ENCODE measurements at places on chromosomes 12 and 14.
A peak's percentile ranks its signal among the peaks of the same experiment; 100 is the strongest.

GRCh38 chr12:16607906-16608775, 2.2 kb upstream of the LMO3 start:
- DNase-seq: no peak

DNA sequence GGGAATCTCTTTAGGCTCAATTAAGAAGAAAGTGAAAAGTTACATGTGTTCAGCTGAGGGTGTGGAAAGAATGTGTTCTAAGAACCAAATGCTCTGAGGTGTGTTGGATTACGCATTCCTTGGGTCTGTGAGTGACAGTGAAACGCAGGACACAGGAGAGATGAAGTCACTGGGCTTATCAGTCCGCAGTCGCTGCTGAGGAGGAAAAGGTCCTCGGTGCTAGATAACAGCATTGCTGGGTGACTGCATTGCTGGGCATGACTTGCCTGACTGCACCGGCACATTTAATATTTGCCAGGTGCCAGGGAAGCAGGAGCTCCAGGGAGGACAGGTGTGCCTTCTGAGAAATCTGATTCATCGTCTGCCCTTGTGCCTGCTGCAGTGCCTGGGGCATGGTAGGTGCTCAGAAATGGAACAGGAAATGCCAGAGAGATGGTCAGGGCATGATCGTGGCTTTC, 64.4 kb upstream of the FZD10 start:
- DNase-seq: no peak

- DNase-seq: no peak
Observed at GRCh38 chr12:104507672-104508071, 50.9 kb downstream of the CHST11 start.

- DNase-seq: no peak
Observed at GRCh38 chr12:116996093-116996492, 85.3 kb downstream of the FBXW8 start.

GRCh38 chr12:85152311-85152729, 116.2 kb downstream of the LRRIQ1 start:
- no peak for DNase-seq

DNA sequence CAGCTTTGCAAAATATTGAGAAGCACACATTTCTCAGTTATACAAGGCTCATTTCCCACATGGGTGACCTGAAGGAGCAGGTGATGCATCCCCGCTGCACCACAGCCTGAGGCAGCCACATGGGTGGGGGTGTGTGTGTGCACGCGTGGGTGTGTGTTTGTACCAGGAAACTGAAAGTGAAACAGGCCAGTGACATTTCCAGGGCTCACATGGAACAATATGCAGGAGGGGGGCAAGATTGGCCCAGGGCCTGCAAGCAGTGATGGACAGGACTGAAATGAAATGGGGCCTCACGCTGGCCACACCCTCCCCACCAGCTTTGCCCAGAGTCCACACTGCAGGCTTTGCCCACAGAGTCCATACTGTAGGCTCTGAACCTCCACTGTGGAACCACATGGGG, 154.2 kb upstream of the PARP11 start:
- peak; percentile 74 for DNase-seq

DNA sequence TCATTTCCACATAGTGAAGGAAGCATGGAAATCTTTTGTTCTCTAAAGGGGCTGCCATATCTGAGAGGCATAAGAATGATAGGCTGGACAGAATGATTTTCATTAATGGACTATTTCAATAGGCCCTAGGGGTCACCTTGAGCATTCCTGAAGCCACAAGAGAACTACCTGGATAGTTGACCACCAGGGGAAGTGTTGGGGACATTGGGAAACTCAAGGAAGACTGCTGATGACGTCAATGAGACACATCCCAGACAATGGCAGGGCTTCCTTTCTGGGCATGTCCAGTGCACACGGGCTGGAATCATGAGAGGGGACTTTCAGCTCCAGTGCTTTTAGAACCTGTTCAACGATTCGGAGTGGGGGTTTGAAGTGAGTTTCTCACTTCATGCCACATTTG, 48.8 kb upstream of the CHST11 start:
- no peak for DNase-seq

- no peak for DNase-seq
Observed at GRCh38 chr12:82479511-82479910, 121.2 kb downstream of the METTL25 start.

GRCh38 chr12:15544589-15544988, 222.3 kb downstream of the PTPRO start:
- no peak for DNase-seq

DNA sequence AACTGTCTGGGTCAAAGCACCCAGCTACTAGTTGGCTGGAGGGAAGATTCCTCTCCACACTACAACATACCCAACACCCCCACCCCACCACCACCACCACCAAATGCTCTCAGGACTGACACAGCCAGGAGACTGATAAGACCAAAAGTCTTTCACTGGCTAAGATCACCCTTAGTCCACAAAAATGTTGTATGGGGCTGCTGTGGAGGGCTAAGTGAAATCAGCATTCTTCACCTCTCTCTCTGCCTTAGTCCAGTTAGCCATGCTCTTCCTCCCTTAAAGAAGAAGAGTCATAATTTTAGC, 106.2 kb downstream of the NUAK1 start:
- DNase-seq: no peak

DNA sequence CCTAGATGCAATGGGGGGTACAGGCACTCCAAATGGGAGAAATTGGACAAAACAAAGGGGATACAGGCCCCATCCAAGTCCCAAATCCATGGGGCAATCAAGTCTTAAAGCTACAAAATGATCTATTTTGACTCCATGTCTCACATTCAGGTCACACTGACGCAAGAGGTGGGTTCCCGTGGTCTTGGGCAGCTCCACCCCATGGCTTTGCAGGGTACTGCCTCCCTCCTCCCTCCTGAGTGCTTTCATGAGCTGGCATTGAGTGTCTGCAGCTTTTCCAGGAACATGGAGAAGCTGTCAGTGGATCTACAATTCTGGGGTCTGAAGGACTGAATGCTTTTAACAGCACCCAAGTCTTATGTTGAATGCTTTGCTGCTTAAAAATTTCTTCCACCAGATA, 274.5 kb upstream of the LRIG3 start:
- no peak for DNase-seq

- DNase-seq: peak; percentile 78
Observed at GRCh38 chr14:91872517-91873470, 5.5 kb upstream of the TC2N start.

- no peak for DNase-seq
Observed at GRCh38 chr14:69376439-69376838, 21.7 kb downstream of the ERH start.

DNA sequence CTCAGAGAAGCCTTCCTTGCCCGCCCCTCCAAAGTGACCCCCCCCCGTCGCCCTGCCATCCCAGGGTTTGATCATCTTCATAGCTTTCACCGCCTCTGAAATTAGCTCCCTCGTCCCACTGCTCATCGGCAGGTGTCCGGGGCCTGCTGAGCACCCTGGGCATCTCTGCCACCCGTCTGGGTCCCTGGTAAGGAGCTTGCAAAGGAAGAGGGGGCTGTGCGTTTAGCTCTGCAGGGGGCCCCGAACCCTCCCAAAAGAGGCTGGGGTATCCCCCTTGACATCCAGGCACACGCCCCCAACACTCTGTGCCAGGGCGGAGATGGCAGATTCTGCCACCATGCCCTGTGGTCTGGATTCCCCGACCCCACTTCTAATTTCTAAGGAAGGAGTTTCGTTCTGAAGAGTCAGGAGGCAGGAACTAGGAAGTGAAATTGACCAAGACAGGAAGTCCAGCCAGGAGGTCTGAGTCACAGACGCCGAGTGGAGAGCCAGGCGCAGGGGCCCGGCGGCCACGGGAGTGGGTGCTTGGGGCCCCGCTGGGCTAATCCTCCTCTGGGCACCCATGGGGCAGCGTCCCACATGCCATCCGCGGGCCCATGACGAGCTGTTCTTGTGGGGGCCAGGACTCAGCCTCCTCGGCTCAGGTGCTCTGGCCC, 95.7 kb downstream of the RFLNA start:
- DNase-seq: no peak

- no peak for DNase-seq
Observed at GRCh38 chr14:105862581-105863239, 336.3 kb downstream of the TMEM121 start.

DNA sequence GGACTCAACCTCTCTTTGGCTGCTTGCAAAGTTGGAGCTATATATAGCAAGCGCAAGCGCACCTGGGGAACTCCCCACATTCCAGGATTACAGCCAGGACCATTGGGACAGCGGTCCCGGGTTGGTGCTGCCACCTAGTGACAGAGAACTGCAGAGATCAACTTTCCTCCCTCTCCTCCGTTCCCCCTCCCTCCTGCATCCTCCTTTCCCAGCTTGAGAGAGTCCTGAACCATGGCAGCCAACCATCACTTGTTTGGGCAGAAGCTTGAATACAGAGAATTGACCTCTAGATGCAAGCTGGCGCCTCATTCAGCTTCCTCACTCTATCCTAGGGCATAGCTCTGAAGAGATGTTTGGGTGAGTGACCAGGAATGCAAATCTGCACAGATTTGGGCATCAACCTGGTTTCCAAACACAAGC, 17.4 kb upstream of the FLVCR2 start:
- peak; percentile 45 for DNase-seq

DNA sequence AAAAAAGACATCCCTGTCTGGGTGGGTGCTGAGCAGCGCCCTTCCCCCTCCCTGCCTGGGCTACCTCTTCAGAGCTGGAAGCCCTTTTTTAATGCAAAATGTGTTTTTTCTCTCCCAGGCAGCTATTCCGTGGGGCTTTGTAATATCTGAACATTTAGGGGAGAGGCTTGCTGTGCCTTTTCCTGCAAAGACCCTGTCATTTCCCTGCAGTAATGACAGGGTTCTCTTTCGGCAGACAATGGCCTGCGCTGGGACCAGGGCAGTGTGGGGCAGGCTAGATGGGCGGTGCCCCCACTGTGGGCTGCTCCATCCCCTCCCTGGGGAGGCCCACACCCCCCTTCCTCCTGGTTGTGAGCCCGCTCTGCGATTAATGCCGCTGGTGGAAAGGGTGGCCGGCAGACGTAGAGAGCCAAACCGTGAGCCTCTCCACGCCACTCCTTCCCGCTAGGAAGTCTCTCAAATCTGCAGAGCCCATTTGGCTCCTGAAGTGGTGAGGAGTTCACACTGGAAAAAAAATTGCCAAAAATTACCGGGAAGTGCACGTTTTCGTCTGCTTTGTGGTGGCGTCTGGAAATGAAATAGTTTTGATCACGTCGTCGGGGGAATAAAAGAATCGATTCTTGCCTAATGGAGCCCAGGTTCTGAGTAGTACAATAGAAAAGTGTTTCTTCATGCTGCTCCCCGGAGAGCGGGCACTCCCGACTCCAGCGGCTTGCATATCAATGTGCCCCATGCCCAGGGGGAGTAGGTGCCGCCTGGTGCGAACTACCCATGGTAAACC, 31.5 kb downstream of the KIF26A start:
- DNase-seq: no peak

DNA sequence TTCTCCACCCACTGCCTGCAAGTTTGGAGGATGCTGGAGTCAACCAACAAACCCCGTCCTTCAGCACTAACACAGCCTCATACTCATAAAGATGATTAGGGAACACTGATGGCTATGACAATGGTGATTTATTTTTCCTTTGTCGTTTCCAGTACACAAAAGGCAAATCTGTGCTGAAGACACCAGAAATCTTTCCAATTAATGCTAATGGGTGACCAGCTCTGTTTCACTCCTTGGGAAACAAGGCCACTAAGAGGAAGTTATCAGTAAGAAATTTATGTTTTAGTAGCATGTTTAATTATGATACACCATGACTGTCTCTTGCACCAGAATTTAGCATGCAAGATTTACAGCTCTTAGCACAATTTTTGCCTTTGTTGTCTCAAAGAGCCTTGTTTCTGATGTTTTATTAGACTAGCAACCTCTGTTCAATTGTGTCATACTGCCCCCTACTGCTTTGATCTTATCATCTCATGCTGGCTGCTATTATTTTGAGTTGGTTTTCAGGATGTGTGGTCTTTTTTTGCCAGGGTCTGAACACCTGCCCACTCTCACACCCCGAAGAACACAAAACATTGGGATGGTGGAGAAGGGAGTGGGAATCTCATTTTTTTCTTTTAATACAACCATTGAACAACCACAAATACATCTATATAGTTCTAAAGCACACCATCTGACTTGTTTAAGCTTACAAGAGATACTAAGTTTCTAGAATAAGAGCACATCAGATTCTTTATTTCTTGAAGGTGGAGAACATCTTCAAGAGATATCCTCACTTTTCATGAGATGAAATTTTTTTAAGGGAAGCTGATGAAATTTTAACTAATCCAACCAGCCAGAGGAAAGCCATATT, 160.9 kb downstream of the SPTSSA start:
- no peak for DNase-seq

GRCh38 chr14:50734950-50735695, 67.0 kb upstream of the SAV1 start:
- DNase-seq: no peak

DNA sequence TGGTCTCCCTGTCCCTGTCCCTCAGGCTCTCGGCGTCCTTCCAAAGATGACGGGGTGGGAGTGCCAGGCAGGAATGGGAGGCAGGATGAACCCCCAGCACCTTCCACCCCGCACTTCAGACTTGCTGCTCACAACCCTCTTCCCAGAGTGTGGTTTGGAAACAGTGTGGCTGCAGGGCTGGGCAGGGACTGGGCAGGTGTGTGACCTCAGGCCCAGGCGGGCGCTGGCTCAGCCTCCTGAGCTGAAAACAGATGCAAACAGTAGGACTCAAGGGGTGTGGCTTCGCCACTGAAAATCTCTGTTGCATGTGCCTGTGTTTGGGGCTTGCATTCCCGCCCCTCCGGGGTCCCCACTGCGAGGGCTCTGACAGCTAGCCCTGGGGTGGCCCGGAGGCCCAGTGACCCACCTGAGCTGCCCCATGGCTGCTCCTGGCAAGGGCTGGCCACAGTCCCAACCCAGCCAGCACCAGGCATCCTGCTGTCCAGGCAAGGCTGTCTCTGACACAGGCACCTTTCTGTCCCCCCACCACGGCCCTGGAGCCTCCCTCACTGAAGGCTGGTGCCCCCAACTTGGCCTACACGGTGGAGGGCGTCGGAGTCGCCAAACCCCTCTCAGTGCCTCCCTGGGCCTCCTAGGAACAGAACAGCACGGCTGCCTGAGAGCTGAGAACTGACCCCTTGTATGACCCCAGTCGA, 46.1 kb downstream of the BEGAIN start:
- no peak for DNase-seq

DNA sequence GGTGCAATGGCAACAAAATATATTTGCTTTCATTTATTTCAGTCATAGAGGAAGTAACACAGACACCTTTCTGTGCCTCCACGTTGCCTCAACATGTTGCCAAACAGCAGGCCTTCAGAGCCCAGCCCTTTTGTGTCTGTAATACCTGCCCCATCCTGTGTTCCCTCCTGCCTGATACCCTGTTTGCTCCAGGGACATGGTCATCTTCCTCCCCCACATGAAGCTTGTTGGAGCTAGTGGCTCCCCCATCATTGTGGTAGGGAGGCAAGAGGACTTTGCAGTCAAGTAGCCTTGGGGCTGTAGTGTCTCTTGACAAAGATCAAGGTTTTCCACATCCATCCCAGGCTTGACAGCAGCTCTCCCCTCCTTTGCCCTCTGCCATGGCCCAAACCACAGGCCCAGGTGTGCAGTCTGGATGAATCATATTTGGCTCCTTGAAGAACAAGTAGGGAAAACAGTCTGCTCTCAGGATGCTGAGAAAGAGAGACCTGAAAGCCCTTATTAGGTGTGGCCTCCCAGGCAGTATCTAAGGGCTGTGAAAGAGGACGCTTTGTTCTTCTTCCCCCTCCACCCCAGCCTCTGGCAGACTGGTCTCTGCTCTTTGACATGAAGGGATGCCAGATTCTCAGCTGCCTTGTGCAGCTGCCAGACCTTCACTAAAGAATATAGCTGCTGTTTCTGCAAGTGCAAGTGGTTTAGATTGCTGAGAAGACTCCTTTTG, 329.0 kb downstream of the C12orf75 start:
- DNase-seq: no peak

- DNase-seq: no peak
Observed at GRCh38 chr14:95452176-95452892, 64.1 kb downstream of the SYNE3 start.

Data from CD4-positive, alpha-beta T cell treated with Interleukin-6 at 100 ng/mL for 8 hours (primary cell).